ENCODE measurements at places on chromosomes 16 and 17.

- H3K36me3 ChIP-seq = peaks cover 1% of the 10 kb centered on the region
- no peak overlapping the region for H3K4me3 ChIP-seq
Observed at GRCh38 chr16:10598157-10598556, 17.8 kb upstream of the EMP2 start.

DNA sequence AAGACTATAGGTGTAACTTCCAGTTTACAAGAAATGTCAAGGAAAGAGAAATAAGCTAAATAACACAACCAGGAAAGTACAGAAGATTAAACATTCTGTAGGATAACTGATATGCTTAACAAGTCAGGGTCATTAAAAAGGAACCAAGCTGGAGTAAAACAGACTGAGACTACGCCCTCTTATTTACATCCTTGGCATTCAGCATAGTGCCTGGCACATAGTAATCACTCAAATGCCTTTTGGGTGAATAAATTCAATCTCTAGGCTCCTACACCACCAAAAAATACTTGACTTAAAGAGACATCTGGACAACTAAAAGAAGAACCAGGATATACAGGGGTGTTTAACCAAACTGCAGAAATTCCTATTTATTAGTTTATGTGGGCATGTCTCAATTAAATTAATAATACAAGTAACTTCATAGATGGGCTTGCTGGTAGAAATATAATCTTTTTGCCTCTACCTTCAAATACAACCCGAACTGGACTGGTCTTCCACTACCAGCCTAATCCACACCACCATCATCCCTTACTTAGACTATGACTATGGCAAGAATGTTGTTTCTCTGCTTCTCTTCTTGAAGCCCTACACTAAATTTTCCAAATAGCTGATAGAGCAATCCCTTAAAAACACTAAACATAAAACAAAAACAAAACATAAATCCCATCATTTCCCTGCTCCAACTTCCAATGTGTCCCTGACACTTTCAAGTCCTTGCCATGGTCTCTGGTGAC, 47.7 kb upstream of the ULK2 start:
- H3K27me3 ChIP-seq = no peaks in the 10 kb centered on the region
- no peak overlapping the region for H3K4me3 ChIP-seq
- no peak for DNase-seq
- H3K4me1 ChIP-seq = no peaks in the 10 kb centered on the region
- H3K36me3 ChIP-seq = peaks cover 42% of the 10 kb centered on the region
- no peak overlapping the region for H3K27ac ChIP-seq

DNA sequence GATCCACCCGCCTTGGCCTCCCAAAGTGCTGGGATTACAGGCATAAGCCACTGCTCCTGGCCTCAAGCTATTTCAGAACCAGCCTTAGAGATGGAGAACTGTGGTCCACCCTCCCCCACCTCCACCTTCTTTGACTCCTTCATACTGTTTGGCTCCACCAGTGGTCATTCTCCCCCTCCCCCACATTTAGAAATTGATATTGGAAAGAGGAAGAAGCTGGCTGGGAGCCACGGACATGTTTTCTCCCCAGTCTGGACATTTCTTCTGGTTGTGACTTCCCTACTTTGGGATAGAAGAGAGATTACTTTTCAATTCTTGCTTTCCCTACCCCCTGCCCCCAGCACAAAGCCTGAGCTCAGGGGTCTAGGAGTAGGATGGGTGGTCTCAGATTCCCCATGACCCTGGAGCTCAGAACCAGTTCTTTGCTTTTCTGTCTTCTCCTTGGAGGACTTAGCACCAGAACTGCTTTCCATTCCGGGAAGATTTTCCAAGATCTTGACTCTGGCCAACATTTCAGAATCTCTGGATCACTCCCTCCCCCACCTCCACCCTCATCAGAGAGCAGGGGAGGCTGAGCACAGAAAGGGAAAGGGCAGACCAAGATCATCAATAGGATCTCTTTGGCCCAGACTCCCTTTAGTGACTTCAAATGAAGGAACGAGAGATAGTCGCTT, 16.3 kb downstream of the CAVIN1 start:
- no peaks in the 10 kb centered on the region for H3K36me3 ChIP-seq
- DNase-seq = no peak
- H3K4me3 ChIP-seq = no peak overlapping the region
- H3K4me1 ChIP-seq = peaks cover 12% of the 10 kb centered on the region
- H3K27ac ChIP-seq = peak overlapping the region; percentile 69
- peaks cover 10% of the 10 kb centered on the region for H3K27me3 ChIP-seq

GRCh38 chr17:42116705-42117396, 4.3 kb downstream of the KAT2A start:
- H3K4me1 ChIP-seq = peaks cover 42% of the 10 kb centered on the region
- no peak overlapping the region for H3K4me3 ChIP-seq
- peak overlapping the region; percentile 43 for H3K27ac ChIP-seq
- peak; percentile 73 for DNase-seq

- peak overlapping the region; percentile 48 for H3K27ac ChIP-seq
- peak overlapping the region; percentile 51 for H3K4me3 ChIP-seq
- DNase-seq = peak; percentile 57
- H3K27me3 ChIP-seq = peaks cover 63% of the 10 kb centered on the region
Observed at GRCh38 chr17:32275060-32276042, 9.7 kb downstream of the RHBDL3 start.

Measured in stimulated activated naive B cell treated with anti-CD40 and anti-IgM and Interleukin-4, amounts not matched to agents 10 μg/mL and 1 μg/mL and 100 μg/mL, for 72 hours (primary cell).